Fibroblast of skin of left quadriceps (primary cell): ENCODE measurements at places on chromosomes 2 and 18.

DNA sequence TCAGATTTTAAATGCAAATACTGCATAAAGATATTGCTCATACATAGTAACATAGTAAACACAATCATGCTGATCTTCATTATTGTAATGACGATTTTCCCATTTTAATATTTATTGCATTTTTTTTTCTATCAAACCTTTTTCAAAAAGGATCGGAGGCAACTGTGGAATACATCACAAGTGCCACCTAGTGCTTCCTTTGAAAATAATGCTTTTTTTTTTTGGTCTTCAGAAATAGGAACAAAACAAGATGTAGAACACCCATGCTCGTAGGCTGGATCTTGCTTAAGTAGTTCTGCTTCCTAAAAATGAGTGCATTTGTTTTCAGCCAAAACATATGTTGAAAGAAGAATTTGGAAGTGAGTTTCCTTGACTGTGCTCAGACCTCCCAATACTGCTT is 35.7 kb upstream of the GPR155 start:
- no peak for DNase-seq

GRCh38 chr2:193446967-193447366 is 1252.2 kb upstream of the TMEFF2 start:
- no peak for DNase-seq

DNA sequence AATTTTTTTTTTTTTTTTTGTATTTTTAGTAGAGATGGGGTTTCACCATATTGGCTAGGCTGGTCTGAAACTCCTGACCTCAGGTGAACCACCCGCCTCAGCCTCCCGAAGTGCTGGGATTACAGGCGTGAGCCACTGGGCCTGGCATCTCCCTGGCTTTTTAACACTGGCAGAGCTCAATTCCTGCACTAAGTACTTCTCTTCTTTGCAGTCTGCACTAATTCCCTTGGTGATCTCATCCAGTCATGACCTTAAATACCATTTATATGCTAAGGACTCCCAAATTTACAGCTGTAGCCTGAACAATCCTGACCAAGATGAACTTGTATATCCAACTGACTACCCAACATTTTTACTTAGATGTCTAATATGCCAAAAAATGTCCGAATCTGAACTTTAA is 10.2 kb downstream of the PREPL start:
- DNase-seq: no peak

- DNase-seq: no peak
Measured at GRCh38 chr2:37928377-37928776, 3.3 kb downstream of the RMDN2 start.

DNA sequence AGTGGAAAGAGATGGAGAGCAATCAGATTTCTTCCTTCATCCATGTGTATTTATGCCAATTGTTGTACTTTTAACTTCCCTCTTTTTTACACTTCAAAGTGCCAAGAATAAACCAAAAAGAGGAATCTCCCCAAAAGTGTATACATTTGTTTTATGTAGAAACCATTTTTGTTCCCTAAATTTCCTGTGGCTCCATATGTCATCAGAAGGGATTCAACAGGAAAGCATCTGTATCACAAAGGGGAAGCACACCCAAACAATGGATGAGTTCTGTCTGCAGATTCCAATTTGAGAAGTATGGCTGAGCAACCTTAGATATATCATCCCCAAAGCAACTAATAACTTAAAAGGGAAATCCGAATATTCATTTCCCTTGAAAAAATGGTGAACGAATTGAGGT is 275.0 kb downstream of the MREG start:
- DNase-seq: no peak

GRCh38 chr2:14631406-14632040 is 994 bp upstream of the LRATD1 start:
- no peak for DNase-seq

DNA sequence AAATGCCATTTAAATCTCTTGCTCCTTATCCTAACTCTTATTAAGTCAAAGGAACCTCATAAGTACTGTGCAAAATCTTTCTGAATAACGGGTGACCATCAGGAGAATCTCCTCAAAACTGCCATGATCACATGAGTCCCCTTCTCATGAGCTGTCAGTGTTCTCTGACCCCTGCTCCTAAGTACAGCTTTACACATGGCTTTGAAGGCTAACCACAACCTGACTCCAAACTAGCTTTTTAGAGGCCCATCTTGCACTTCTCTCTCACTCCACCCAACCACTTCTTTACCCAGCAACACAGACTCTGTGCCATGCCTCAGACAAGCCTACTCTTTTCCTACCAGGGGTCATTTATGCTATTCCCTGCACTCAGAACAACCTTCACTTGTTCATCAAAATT is 253.8 kb downstream of the GPD2 start:
- DNase-seq: no peak

DNA sequence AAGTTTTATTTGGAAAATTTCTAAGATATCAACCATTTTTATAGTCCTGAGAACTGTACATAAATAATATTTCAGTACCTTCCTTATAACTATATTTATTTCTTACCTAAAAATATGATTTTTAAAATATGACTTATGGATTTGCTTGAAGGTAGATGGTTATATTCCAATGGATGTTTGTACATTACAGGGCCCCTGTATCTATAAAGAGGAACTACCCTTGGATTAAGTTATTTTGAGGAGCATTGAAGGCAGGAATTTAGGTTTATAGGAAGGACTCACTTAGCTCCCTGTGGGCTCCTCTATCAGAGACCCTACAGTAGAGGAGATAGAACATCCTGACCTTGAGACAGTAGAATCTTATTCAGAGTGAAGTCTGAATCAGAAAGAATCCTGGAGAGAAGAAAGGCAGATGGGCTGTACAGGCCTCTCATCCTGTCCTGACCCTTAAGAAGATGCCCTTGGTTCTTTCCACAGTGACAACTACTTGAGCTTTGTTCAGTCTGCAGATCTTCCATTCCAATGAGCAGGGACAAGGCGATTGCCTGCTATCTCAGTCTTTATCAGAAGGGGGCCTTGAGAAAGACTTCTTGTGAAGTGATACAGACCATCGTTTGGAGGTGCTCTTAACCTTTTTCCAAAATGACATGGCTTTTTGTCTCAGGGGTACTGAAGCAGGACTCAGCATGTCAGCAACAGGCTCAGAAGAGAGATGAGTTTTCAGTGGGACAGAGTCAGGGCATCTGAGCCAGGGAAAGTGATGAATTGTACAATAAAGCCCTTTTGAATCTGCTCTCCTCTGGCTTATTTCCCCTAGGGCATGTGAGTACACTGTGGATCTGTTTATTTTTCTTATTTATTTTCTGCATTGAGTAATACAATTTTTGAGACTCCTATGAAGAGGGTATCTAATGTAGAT is 20.9 kb downstream of the OXER1 start:
- DNase-seq: no peak

- no peak for DNase-seq
Measured at GRCh38 chr2:230244211-230244610, 18.7 kb downstream of the SP140 start.

DNA sequence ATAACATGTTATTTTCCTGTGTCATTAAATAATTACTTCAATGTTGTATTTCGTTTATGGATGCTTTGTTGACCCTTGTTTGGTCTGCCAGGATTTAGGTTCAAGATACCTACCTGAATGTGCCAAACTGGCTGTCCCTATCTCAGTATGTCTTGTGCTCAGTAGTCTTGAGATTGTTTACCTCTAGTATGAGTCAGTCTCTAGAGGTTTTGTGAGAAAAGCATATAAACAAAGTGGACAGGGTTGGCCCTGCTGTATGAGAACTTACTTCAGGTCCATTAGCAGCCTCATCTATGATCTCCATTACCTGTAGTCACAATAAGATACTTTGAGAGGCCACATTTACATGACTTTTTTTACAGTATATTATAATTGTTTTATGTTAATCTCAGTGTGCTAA is 17.8 kb downstream of the DDX18 start:
- no peak for DNase-seq

GRCh38 chr2:173119069-173119807 is 43.6 kb downstream of the MAP3K20 start:
- no peak for DNase-seq

DNA sequence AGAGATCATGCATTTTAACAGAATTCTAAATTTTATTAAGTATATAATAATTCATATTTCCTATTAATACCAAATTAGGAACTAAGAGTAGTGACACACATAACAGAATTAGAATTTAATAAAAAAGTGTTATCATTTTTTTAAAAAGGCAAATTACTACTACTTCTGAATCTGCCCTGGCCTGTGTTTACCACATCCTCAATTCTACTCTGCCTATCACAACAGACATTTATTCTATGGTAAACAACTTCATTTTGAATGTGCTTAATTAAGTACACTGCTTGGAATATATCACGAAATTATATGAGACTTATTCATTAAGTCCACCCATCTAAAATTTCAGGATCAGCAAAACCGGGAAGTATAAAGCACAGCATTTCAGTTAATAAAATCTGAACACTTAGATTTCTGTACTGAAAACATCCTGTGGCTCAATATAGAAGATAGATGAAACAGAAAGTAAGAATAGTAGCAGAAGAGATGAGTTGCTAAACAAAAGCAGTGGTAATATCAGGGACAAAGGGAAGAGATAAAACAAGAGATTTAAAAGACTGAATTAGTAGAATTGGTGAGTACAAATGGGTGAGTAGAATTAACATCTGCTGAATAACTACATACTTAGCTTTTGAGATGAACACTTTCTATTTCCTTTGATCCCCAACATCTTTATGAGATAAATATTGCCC is 3.7 kb downstream of the SMC6 start:
- DNase-seq: no peak

DNA sequence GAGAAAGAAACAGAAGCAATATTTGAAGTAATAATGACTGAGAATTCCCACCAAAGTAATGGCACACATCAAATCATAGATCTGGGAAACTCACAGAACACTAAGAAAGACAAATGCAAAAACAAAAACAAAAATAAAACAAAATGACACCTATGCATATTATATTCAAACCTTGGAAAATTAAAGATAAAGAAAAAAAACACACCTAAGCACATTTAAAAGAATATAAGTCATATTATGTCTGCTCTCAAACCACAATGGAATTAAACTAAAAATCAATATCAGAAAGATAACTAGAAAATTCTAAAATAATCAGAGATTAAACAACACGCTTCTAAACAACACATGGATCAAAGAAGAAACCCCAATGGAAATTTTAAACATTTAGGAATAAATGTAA is 59.7 kb upstream of the GALNT5 start:
- DNase-seq: no peak

GRCh38 chr2:149908726-149909683 is 321.4 kb upstream of the MMADHC start:
- no peak for DNase-seq

- DNase-seq: no peak
Measured at GRCh38 chr2:30446602-30447148, 371 bp upstream of the LCLAT1 start.

DNA sequence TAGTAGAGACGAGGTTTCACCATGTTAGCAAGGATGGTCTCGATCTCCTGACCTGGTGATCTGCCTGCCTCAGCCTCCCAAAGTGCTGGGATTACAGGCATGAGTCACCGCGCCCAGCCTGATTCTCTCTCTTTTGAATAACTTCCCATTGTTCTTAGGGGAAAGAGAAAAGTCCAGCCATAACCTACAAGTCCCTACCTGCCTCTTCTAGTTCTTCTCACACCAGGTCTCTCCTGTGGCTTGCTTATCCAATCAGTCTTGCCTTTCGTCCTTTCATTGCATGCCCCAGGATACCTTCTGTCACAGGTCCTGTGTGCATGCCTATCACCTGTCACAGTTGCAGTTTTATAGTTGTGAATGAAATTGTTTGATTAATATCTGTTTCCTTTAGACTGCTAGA is 148.1 kb downstream of the SLC4A3 start:
- DNase-seq: no peak

DNA sequence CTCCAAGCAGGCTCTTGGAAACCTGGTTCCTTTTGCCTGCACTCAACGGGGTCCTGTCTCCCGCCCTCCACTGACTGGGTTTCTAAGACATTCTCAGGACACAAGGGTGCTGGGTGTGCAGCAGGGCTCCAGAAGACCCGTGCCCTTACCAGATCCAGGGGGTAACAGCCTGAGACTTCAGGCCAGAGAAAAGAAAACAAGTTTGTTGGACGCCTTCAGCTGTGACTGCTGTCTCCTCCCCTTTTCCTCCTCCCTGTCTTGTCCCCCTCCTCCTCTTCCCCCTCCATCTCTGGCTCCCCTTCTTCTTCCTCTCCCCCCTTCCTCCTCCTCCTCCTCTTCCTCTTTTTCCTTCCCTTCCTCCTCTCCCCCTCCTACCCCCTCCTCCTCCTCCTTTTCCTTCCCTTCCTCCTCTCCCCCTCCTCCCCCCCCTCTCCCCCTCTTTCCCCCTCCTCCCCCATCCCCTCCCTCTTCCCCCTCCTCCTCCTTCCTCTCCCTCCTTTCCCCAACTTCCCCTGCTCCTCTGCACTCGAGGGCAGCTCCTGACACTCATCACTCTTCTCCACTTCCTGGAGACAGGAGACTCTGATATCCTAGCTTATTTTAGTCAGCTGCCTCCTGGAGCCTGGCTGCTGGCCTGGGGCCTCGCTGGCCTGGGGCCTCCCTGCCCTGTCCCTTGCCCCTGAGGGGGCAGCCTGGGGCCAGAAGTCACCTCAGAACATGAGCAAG is 12.4 kb downstream of the ADRA2B start:
- DNase-seq: no peak

DNA sequence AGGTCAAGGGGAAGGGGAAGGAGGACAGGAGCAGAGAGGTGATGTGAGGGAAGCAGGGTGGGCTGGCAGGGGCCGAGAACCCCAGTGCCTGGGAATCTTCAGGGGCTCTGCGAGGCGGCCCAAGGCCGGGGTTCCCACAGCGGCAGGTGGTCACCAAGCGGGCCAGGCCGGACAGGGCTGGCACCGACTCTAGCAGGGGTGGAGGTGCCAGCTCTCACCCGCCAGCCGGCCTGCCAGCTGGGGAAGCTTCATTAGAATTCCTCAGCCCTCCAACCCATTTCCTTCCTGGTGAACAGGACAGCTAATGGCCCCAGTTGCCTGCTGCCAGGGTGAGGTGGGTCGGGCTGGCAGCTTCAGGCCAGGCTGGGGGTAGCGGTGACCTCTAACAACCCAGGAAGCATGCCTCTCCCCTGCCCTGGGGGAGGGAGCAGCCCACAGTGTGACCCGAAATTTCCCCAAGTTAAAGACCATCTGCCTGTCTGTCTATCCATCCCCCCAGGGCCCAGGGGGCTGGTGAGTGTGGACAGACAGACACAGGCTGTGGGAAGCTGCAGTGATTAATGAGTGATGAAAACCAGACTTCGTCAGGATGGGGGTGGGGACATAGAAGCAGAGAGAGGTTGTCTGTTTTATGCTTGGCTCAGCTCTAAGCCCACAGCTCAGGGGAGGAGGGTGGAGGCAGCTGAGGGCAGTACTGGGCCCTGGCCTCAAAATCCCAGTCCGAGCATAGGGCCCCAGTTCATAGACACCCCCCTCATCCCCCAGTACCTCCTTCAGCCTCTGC is 144.1 kb downstream of the ZFP36L2 start:
- peak; percentile 92 for DNase-seq

DNA sequence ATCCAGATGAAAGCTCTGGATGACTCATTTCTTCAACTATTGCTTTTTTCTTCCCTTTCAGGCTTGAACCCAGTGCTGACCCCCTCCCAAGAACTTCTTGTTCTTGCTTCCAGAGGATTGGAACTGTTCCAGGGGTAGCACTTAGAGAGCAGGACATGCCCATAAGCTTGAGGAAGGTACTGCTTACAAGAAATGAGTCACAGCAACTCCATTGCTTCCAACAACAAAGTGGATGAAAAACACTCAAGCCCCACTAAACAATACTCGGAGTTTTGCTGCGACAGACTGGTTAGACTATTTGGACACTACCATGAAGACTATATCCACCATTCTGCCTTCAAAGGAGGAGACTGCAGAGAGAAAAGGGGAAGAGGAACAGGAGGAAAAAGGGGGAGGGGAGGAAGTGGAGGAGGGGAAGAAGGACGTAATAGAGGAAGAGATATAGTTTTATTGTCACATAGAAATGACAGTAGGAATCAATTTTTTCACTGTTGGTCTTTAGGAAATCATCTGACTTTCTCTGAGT is 1.6 kb upstream of the EPC2 start:
- no peak for DNase-seq
